ENCODE measurements at places on chromosomes 6 and 20.

DNA sequence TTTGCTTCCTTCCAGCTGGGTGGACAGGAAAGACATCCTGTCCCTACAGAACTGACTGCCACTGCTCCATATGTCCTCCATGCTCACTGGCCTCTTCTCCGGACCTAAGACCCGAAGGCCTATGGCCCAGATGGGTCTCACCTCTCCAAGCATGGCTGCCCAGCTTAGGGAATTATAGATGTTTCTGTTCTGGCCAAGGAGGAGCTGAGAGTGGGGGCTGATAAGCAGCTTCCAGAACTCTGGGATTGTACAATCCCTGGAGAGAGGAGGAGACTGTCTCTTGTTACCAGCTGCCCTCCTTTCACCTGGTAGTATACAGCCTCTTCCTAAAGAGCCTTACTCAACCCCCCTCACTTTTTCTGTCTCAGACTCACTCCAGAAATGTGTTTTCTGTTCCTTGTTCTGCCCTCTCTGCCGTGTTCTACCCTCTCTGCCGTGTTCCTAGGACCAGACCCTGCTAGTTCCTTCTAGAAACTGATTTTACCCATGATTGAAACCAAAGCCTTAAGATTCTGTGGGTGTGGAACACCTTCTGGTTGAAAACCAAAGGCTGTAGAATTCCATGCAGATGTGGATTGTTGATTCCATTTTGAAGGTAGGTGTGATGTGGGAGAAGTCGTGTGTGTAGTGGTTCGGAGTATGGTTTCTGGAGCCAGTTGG, 28.7 kb downstream of the ANKS1A start:
- no peak for DNase-seq

GRCh38 chr6:147742440-147742839, 233.9 kb downstream of the SAMD5 start:
- no peak for DNase-seq

- no peak for DNase-seq
Observed at GRCh38 chr20:24617080-24617432, 147.6 kb downstream of the SYNDIG1 start.

- DNase-seq = no peak
Observed at GRCh38 chr20:54019585-54019984, 50.8 kb downstream of the BCAS1 start.

DNA sequence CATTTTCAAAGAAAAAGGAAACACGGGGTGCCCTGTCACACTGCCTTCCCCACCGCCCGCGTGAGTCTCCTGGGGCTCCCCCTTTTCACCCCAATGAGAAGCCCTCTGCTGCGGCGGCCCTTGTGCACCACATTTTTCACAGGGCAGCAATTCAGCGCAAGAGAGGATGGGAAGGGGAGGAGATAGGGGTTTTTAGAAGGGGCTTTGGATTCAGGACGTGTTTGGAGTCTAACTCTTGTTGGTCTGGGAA, 726 bp upstream of the ARFGEF3 start:
- DNase-seq = no peak

DNA sequence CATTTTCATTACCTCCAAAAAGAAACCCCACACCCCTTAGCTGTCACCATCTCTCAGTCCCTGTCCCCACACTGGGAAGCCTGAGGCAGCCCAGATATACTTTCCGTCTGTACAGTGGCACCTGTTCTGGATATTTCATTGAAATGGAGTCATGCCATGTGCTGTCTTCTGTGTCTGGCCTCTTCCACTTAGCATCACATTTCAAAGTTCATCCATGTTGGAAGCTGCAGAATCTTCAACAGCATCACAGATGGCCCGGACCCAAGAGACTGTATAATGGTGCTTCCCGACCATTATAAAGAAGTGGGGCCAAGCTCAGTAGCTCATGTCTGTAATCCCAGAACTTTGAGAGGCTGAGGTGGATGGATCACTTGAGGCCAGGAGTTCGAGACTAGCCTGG, 58.4 kb downstream of the DLGAP4 start:
- DNase-seq = no peak

- DNase-seq = no peak
Observed at GRCh38 chr6:15322781-15323536, 77.1 kb downstream of the JARID2 start.

GRCh38 chr6:131172222-131172621, 37.0 kb downstream of the AKAP7 start:
- no peak for DNase-seq

- DNase-seq = no peak
Observed at GRCh38 chr6:40721271-40721952, 134.2 kb upstream of the LRFN2 start.

- no peak for DNase-seq
Observed at GRCh38 chr20:58524814-58525213, 9.6 kb upstream of the APCDD1L start.

DNA sequence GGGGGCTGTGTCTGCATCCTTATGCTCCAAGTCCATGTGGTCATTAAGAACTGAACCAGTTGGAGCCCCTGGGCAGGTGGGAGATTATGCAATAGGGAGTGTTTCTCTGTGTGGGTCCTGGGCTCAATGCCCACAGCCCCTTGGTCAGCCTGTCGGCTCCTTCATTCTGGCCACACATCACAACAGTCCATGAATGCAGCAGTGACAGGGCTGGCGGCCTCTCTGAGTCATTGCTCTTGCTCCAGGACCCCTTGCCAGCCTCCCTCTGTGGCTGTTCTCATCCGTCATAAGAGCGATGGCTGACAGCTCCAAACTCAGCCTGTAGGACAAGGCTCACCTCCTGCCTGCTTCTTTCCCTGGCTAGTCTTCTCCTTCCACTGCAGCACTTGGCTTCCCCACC, 609.5 kb upstream of the CDH4 start:
- no peak for DNase-seq
